ENCODE measurements at places on chromosomes 2 and 18.

DNA sequence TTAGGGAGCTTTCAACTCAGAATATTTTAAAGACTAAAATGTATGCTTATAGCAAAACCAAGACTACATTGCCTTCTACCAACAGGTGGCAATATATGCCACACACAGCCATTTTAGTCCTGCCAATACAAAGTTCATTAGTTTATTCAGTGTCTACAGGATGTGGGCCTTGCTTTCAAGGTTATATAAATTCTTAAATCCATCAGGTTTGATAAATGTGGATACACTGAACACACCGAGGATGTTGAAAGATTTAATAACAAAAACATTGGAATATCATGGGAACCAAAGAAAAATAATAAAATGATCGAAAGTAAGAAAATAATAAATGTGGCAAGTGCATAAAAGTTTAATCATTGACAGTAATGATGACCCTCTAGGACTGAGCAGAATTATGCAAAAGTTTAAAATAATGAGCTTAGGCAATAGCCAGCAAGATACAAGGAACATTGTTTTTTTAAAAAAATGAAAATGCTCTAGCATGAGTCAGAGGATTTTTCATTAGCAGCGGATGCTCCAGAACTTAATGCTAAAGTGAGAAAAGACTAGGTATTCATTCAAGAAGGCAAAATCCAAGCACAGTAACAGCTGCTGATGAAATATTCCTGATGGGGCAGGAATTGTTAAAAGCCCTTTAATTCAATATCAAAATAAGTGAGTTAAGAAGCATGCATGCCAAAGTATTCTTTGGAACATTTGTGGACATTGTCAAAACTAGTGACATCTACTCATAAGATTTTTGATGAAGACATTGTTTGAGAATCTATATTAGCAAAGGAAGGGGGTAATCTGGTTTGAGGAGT, 14.2 kb downstream of the SCN9A start:
- DNase-seq: no peak

DNA sequence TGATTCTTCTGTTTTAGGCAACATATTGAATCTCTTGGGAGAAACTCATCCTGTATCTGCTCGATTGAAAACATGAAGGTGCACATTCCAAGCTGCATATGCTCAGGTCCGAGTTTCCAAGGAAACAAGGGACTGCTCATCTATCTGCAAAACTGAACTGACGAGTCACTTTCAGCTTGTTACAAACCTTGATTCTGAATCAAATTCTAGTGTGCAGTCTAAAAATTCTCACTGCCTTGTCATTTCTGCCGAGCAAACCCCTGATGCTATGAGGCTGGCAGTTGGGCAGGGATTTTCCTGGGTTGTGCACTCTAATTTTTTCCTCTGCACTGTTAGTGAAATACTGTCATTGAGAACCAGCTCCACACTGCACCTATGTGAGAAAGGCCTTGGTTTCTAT, 101.3 kb upstream of the ETAA1 start:
- no peak for DNase-seq

- no peak for DNase-seq
Observed at GRCh38 chr2:239831861-239832489, 193.2 kb downstream of the NDUFA10 start.

DNA sequence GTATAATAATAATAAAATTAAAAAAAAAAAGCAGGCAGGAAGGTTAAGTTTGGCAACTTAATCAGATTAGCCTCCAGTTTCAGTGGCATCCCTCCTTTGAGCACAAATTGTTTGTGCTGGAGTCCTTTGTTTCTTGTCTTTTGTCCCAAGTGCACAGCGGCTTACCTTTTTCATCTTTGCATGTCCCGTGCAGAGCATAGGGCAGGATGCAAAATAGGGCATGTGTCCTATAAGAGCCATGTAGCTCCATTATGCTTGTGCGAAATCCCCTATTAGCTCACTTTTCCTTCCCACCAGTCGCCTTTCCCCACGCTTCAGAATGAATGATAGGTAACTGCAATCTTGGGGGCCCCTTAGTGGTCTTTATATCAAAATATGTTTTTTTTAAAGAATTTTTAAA, 216.8 kb downstream of the TSN start:
- DNase-seq: no peak

DNA sequence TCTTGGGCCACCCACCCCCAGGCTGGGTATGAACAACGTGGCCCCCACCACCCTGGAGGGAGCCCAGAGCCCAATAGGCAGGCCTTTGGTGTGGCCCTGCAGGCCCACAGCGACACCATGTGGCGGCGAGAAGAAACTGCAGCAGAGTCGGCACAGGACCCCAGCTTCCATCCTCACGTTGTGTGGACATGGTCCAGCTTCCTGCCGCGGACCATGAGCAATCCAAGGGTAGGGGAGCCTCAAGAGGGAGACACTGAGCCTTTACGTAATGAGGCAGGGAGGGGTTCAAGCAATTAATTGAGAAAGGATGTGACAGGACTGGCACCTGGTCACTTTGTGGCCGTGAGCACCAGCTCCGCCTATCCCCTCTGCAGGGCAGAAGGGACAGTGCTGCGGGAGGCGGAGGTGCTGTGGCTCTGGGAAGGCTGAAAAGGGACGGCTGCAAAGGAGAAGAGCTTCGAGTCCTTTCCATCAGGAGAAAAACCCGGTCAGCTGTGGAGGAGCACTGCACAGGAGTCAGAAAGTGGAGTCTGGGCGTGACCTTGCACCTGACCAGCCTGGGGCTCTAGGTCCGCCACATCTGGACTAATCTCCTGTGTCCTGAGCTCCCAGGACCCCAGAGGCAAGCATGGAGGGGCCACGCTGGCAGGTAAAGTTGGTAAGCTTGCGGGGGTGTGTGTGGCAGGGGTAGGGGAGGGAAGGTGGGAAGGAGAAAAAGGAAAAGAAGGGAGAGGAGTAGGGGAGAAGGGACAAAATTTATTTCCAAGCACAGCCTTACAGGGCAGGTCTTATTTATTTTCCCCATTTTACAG, 44.9 kb downstream of the TMEM37 start:
- no peak for DNase-seq

DNA sequence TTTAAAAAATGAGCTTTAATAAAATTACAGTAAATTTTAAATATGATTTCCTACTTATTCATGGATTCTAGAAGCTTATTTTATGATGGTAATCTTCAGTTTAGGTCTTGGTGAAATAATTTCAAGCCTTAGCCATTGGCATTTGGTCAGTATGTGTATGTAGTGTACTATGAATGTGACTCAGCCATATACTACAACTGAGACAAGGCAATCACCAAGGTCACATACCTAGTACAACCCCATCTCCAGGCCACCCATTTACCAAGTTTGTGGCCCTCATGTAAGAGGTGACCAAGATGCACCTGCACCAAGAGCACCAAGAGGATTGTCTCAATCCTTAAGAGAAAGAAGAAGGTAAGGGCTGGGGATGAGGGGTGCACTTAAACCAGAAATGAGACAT, 54.8 kb upstream of the FRZB start:
- no peak for DNase-seq

DNA sequence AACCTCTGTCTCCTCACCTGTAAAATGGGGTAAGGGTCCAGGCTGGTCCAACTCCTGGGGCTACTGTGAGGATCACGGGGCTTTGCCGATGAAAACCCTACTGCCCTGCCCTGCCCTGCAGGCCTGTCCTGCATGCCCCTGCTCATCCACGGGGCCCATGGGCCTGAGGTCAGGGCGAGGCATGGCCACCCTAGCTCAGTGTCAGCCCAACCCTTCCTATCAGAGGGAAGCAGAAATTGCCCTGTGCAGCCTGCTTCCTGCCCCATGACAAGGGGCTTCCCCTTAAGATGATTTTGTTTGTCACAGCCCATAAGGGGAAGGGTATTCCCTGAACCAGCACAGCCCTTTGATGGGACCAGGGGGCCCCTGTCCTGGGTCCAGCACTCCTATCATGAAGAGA, 353.6 kb upstream of the ID2 start:
- DNase-seq: no peak

DNA sequence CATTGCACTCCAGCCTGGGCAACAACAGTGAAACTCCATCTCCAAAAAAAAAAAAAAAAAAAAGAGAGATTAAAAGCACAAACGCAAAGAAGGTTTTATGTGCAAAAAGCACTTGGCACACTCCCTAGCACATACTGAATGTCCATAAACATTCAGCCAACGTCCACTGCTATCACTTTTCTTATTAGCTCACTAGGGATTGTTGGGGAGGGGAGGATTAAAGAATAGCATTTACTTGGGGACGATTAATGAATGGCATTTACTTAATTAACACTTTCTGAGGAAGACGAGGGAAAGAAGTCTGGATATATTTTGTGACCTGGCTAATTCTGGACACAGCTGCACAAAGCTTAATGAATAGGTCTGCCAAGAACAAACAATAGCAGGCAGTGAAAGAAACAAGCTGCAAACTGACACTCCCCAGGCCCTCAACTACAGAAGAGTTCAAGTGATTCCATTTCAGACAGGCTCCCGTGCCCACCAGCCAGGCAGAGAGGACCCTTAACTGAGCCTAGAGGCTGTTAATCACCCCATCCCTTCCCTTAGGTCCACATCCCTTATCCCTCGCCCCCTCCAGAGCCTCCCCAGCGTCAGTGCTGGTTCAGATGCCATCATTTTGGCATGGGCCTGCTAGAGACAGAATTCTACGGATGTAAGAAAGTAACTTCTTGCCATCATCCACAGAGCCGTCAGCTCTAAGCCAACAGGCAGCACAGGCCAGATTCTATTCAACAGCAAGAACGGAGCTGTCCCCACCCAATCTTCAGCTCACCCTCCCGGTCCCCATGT, 7.4 kb downstream of the CYB5A start:
- DNase-seq: no peak

DNA sequence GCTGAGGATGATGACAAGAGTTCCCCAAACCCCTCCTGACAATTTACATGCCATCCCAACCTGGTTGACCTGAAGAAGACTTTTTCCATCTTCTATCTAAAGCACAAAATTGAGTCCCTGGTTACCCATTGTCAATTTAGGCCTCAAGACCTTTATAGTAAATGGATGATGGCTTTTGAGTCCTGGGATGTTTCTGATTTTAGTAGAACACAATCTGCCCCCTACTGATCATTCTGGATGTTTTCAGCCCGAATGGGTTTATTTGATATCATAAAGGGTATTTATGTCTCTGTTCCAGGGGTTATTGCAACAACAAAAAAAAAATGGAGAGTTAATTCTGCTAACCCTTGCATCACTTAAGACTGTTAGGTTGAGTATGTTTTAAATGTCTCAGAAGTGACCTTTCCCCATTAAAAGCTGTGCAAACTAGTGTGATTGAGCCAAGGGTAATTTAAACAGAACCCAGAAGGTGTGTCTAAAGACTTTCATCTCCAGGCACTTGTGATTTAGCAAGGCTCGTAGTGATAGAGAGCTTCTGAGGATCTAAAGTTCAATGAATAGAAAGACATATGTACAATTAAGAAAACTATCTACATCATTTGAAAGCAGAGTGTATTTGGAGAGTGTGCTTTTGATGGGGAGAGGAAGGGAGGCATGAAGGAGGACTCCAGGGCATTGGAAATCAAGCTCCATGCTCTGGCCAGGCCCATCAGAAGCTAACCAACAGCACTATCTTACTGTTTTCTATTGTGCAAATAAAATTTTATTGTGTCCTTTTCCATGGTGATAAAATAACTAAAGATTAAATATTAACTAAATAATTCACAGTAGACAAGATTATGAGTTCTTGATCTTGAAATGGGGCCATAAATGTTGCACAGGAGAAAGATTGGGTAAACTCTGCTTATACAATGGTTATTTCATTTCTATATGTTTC, 96.6 kb upstream of the NOSTRIN start:
- no peak for DNase-seq

GRCh38 chr2:47664817-47665216, 118.1 kb upstream of the MSH6 start:
- no peak for DNase-seq

GRCh38 chr2:158921599-158922408, 46.6 kb upstream of the TANC1 start:
- DNase-seq: no peak

- no peak for DNase-seq
Observed at GRCh38 chr2:70088598-70089219, 1.4 kb downstream of the PCBP1 start.

GRCh38 chr2:23767876-23768621, 158.9 kb downstream of the ATAD2B start:
- no peak for DNase-seq

- DNase-seq: no peak
Observed at GRCh38 chr18:79518028-79518682, 122.4 kb downstream of the NFATC1 start.

DNA sequence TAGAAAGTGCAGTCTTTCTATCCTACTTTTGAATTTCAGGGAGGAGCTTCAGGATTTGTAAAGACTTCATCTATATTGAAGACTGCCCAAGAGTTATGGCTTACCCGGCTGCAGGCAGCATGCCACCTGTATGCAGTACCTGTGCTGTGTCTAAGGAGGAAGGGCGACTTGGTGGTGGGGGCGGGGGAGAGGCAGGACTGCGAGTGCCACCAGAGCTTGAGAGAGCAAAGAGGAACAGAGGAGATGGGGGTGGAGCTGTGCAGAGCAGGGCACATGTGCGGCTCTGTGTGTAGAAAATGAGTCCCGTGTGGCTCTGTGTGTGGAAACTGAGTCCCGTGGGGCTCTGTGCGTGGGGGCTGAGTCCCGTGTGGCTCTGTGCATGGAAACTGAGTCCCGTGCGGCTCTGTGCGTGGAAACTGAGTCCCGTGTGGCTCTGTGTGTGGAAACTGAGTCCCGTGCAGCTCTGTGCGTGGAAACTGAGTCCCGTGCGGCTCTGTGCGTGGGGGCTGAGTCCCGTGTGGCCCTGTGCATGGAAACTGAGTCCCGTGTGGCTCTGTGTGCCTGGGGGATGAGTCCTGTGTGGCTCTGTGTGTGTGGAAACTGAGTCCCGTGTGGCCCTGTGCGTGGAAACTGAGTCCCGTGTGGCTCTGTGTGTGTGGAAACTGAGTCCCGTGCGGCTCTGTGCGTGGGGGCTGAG, 43.2 kb downstream of the LDLRAD4 start:
- no peak for DNase-seq

DNA sequence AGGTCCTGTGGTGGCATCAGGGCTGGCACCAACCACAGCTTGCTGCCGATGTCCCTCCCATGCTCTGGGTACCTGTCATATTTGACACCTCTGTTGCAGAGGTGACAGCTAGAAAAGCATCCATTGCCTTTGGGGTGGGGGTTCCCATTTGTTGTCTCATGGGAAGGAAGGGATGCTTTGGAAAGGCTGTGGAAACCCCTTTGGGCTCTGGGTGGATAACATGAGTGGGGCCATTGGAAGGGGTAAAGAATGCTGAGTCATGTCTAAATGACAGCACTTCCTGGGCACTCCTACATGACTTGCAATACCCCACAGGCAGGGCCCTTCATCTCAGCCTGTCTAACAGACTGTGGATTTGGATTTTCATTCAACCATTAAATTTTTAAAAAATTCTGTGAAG, 27.8 kb downstream of the CTIF start:
- DNase-seq: no peak

DNA sequence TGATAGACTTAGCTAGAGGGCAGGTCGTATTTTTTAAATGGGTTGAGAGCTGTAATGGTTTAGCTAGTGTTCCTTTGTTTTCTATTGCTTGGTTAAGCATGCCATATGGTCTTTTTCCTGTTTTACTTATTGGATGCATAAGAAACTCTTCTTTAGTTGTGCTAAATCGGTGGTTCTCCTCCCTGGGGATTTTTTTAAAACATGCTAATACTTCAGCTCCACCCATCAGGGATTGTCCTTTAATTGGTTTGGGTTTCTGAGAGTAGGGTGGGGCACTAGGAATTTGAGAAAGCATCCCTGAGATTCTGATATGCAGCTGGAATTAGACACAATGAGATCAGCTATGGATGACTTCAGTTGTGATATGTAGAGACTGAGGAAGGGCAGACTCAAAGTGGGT, 497.2 kb downstream of the THSD7B start:
- DNase-seq: no peak
